ENCODE measurements at places on chromosomes 1 and 21.

DNA sequence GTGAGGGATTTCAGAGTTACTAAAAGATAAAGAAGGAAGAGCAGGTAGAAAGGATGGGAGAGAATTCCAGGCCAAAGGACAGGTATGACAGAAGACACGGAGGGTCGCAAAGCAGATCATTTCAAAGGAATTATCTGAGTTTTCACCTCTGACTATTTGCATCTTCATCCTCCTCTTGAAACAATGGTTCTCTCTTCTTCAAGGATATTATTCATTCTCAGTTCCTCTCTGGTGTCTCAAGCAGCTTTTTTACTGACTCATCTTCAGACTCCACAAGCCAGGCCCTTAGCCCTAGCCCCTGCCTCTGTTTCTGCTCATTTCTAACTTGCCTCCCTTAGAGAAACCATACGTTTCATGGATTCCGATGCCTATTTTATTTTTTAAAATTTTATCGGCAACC is 15.0 kb downstream of the DDX59 start:
- DNase-seq: no peak

GRCh38 chr1:42950116-42950481 is 8.6 kb downstream of the SLC2A1 start:
- DNase-seq: no peak

GRCh38 chr1:106964495-106964894 is 92.0 kb upstream of the PRMT6 start:
- DNase-seq: no peak

DNA sequence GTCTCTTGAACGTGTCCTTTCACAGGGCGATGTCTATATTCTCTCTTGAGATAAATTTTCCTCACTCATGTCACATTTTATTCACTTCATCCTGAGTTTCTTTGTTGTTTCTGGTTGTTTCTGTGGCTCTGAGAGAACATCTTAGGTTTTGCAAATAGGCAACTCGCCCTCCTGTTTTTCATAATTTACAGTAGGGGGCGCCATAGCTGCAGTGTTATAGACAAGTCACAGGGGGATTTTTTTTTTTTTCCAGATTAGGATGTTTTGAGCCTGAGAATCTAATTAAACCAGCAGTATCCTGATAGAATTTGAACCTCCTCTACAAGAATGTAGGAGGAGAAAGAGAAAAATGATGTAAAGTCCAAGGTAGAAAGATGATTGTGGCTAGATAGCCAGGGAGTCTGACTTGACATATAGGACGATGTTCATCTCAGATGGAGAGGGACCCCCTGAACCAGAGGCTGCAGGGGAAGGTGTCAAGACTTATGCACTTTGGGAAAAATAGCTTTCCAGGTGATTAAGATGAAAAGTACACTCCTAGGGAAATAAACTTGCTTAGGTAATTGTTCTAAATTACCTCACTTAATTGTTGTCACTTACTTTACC is 76.3 kb downstream of the ZP4 start:
- peak; percentile 4 for DNase-seq

DNA sequence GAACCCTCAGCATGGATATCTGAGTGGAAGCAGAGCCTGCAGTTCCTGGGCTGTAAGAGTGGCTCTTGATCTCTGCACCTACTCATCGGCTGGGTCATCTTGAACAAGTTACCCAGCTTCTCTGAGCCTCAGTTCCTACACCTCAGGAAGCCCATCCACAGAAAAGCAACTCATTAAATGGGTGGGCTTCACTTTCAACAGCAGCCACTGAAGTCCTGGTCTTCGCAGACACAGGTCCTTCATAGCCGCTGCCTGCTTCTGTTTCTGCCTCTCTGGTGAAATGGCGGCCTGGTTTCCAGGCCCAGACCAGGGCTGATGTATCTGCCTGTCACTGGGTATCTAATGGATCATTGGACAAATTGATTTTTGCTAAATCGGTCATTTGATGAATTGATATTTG is 571.4 kb downstream of the PTPRU start:
- DNase-seq: no peak

DNA sequence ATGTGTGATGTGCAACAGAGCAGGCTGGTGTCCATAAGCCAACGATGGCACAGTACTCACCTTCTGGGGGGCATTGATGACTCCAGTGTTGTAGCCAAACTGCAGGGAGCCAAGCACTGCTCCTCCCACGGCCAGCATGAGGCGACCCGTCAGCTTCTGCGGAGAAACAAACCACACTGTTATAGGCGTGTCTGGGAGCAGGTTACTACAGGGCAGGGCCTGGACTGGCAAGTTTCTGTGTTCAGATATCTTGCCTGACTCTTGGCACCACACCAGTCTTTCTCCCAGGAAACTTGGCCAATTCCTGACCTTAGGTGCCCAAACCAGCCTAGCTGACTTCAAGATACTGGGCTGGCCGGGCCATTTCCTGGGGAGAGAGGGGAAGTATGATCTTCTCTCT is 15.5 kb downstream of the SLC2A1 start:
- peak; percentile 76 for DNase-seq

DNA sequence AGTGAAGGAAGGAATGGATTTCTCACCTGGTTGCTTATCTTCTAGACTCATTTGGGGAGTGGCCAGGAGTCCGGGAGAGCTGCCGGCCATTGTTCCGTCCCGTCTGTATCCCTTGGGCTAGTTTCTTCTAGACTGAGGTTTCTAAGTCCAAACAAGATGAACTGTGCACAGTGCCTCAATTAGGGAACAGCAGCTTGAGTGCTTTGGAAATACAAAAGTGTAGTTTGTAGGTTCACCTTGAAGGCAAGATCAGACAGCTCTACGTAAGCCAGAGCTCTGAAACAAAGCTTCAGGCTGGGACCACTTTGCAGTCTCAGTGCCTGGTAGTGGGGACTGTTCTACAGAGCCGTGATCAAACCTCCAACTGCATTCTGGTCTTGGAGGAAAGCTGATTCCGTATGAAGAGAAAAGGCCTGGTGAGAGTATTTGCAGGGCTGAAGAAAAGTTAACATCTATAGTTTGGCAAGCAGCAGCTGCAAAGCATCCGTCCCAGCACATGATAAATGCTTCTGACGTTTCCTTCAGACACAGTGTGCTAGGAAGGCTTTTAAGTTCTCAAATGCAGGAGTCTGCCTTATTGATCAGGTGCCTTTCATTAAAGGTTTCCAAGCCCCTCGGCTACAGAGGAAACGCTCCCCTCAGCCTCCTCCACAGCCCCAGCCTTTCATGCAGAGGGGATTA is 432.8 kb downstream of the KIF26B start:
- no peak for DNase-seq

DNA sequence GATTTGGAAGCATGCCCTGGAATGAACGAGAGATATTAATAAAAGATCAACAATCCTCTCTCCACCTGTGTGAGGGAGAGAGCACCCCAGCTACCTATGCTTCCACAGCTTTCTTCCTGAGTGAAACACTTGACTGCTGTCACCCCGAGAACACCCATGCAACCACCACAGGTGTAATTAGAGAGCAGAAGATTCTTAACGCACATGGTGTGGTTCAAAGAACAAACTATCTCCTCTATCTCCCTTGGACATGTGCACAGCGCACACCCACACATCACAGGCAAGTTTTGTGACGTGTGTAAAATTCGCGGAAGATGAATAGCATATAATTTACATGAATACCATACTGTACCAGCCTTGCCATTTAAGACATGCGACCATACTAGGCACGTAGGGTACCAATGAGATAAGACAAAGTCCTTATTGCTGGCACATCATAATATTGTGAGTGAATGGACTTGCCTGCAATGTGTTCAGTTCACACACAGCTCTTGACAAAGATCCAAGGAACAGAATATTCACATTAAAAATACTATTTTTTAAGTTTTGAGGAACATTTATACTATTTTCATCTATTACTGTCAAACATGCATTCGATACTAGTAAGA is 11.6 kb downstream of the ERRFI1 start:
- no peak for DNase-seq

GRCh38 chr1:220888417-220888986 is 9.3 kb downstream of the HLX start:
- no peak for DNase-seq

DNA sequence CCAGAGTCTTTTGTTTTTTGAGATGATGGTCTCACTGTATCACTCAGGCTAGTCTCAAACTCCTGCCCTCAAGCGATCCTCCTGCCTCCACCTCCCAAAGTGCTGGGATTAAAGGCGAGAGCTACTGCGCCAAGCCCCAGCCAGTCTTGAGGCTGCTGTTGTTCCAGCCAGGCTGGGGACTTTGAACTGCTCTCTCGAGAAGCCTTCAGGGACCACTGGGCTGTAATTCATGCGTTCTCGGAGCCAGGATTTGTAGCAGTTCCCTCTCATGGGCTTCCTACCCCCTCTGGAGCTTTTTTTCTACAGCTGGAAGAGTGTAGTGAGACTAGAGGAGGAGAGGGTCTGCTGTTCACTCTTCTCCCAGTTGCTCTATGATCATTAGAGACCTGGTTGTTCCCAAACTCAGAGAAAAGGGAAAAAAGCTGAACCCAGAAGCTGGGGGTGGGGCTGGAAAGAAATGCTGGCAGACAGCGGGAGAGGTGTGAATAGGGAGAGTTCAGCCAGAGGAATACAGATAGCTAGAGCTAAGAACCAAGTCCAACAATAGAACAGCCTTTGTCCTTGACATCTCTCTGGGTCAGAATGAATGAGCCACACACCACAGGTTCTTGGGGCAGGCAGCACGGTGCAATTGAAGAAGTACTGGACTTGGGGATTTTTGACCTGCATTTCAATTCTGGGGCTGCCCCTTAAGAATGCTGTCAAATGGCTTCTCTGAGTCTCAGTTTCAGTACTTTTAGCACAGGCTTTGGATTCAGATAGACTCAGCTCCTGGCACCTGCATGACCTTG is 13.2 kb upstream of the SLC41A1 start:
- DNase-seq: no peak

DNA sequence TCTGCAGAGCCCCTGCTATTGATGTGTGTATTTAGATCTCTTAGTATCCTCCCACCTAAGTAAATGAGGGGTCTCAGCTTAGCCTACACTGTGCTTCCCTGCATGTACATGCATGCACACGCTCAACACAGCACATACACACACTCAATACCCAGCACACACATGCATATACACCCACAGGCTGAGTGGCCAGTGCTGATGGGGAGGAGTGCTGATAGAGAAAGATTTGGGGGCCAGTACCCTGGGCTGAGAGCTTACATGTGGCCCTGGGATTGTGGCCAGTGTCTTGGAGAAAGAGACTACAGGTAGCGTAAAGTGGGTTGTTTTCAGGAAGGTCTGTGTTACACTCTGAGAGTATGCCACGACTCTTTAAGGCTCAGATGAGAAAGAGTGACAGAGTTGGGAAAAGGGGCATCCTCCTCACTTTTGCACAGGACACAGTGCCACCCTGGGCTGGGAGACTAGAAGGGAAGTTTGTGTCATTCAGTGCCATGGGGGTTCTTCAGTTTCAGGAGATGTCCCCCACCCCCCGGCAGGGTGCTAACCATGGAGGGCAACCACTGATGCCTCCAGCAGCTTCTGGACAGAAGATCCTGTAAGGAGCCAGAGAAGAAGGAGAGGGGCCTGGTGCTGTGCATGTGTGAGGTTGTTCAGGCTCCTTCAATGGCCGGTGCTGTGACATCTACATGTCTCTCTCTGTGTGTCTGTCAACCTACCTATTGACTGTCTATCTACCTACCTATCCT is 166.8 kb downstream of the RHOU start:
- DNase-seq: no peak

- no peak for DNase-seq
These were observed 28.4 kb downstream of the MAN1C1 start for GRCh38 chr1:25644962-25645361.

DNA sequence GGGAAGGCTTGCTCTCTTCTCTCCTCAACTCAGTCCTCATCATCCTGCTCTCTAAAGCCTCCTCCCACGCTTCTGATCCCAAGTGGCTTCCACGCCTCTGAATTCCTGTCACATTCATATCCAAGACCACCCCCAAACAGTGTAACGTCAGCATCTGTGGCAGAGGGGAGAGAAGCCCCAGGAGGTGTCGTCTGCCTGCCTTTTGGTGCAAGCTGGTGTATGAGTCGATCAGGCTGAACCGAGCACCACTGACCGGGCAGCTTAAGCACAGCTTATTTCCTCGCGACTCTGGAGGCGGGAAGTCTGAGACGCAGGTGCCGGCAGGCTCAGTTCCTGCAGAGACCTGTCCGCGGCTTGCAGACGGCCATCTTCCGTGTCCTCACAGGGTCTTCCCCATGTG is 123.8 kb upstream of the RAB4A start:
- no peak for DNase-seq

DNA sequence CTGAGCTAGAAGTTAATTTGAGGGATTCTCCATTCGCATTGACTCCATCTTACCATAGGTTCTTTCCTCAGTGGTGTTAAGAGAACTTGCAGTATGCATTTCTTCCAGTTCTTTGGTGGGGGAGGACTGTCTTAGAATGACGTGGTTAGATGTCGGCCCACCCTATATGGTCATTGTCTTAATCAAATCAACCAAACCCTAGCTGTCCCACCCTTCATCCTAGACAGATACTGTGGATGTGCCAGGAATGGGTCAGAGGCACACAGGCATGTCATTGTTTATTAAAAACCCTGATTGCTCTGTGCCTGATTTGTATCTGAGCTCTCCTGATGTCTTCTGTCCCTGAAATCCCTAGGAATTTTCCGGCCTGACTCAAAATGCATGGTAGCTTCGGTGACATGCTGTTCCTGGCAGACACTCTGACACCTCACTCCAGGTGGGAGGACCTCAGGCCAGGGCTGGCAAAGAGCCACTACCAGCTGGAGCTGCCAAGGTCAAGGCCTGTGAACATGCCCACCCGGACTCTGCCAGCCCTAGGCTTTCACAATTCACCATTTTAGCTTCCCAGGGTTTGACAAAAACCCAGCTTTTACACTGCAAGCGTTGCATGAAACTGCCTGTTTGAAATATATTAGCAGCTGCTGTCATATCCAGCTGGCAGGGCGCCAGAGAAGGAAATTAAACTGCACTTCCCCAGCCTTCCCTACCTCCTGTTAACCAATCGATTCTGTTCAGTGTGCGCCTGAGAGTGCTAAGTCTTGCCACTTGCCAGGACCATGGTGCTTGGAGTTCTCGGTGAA is 134.0 kb downstream of the FAM78B start:
- DNase-seq: no peak

- DNase-seq: no peak
These were observed 10.0 kb downstream of the MROH7 start for GRCh38 chr1:54651608-54652007.

DNA sequence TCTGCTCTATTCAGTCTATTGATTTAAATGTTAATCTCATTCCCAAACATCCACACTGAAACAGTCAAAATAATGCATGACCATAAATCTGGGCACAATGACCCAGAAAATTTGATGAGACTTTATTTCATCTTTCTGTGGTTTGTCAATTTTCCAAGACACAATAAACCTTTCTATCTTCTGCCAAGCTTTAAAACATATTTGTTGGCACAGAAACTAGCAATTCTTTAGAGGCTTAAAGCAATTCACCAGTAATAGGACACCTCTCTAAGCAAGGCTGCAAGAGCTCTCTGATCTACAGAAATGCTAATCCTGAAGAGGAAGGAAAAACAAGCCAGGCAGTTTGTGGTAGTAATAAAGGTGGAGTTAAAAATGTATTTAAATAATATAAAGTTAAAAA is 113.7 kb downstream of the FCRL5 start:
- no peak for DNase-seq

GRCh38 chr1:23116921-23117699 is 51.5 kb downstream of the LUZP1 start:
- DNase-seq: no peak

All from hematopoietic multipotent progenitor cell treated with erythropoietin and hydrocortisone succinate and interleukin-3 and kit ligand, for 15 days (in vitro differentiated cells).